ENCODE measurements at places on chromosomes 1 and 21.
A peak's percentile ranks its signal among the peaks of the same experiment; 100 is the strongest.

- DNase-seq: no peak
Measured at GRCh38 chr1:171984850-171985485, 143.7 kb downstream of the DNM3 start.

- no peak for DNase-seq
Measured at GRCh38 chr1:147626291-147626690, 44.0 kb downstream of the ACP6 start.

DNA sequence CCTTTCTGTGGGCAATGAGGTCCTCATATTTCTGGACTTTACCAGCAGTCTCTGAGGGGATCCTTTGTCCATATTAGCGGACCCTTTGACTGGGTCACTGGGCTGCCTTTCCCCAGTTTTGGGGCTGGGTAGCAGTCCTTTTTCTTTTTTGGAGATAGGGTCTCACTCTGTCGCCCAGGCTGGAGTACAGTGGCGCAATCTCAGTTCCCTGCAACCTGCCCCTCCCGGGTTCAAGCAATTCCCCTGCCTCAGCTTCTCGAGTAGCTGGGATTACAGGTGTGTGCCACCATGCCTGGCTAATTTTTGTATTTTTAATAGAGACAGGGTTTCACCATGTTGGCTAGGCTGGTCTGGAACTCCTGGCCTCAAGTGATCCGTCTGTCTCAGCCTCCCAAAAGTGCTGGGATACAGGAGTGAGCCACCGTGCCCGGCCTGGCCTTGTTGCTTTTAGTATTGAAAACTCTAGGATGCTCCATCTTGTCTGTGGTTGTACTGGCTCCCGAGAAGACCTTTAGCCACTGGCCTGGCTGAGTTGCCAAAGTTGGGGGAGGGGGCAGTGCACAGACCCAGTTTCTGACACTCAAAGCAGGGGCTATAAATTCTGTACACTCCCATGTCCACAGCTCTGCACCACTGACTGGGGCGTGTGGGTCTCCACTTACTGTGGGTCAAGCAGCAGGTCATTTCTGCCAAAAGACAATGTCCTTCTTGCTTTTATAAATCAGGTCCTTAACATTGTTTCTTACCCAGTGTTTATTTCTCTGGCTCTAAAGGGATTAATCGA, 33.1 kb downstream of the MAN1C1 start:
- DNase-seq: no peak

DNA sequence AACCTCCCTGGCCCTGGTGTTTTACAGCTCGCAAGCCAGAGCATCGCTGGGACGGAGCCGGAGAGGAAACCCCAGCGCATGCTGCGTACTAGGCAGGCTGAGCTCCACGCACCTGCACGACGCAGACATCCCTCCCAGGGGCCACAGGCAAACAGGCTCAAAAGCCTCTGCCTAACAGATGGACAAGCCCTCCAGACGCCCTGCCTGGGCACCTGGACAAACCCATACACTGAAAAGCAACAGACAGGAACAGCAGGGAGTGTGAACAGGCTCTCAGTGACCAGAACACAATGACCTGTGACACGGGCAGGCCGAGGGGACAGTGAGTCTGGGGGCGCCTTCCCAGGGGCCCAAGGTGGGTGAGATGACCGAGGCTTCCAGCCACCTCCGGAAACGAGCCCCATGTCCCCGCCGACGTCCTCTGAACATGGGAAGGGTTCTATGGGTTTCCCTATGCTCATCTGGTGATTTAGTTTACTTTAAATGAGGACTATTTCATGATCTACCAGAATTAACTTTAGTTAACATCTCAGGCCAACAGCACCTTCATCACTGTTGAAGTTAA, 40.3 kb downstream of the NPHP4 start:
- DNase-seq: no peak

- peak; percentile 45 for DNase-seq
Measured at GRCh38 chr21:32403201-32403777, 9.2 kb upstream of the EVA1C start.
